ENCODE measurements at places on chromosomes 4 and X. TPM values are rescaled to one million over a fixed set of nuclear protein-coding genes. Genes with fewer than 3 reads are reported as not detected.

KCTD8 gene
- not detected for total RNA-seq

CT45A5 gene
- 1.1 TPM for total RNA-seq

CENPVL2 gene
- not detected for total RNA-seq

PAK3 gene
- 2.0 TPM for total RNA-seq

SASH3 gene
- total RNA-seq: 229 TPM

COL4A6 gene
- not detected for total RNA-seq

SLC9B2 gene
- total RNA-seq: 20.7 TPM

RHOXF1 gene
- total RNA-seq: not detected

MAOB gene
- total RNA-seq: not detected

MAGEB17 gene
- not detected for total RNA-seq

SSX2 gene
- total RNA-seq: not detected

P2RY4 gene
- total RNA-seq: 0.35 TPM

ELF4 gene
- total RNA-seq: 48.0 TPM

FMR1NB gene
- total RNA-seq: not detected

PCDH18 gene
- total RNA-seq: 0.38 TPM

KLHL13 gene
- total RNA-seq: not detected

DKK2 gene
- not detected for total RNA-seq

PI4K2B gene
- total RNA-seq: 49.5 TPM

DCLK2 gene
- total RNA-seq: 0.08 TPM

PNMA6E gene
- not detected for total RNA-seq

CITED1 gene
- not detected for total RNA-seq

PNMA6F gene
- total RNA-seq: not detected

BLOC1S4 gene
- 22.9 TPM for total RNA-seq

FAM236D gene
- not detected for total RNA-seq

MPP1 gene
- 29.8 TPM for total RNA-seq

GYG2 gene
- total RNA-seq: not detected

JCHAIN gene
- total RNA-seq: 0.35 TPM

GPR119 gene
- not detected for total RNA-seq

CENPU gene
- 69.6 TPM for total RNA-seq

ACOX3 gene
- total RNA-seq: 16.8 TPM

PNMA3 gene
- total RNA-seq: 3.3 TPM

GNRHR gene
- not detected for total RNA-seq

SPIN2A gene
- total RNA-seq: 0.85 TPM

PDE6B gene
- 13.3 TPM for total RNA-seq

ERAS gene
- not detected for total RNA-seq

RGN gene
- total RNA-seq: not detected

NALF2 gene
- total RNA-seq: 0.20 TPM

TIMM17B gene
- 55.2 TPM for total RNA-seq

APLN gene
- total RNA-seq: 0.15 TPM

CT83 gene
- total RNA-seq: not detected

C1QTNF7 gene
- total RNA-seq: not detected

UGT2B10 gene
- total RNA-seq: not detected

LDB2 gene
- total RNA-seq: not detected

IL1RAPL2 gene
- not detected for total RNA-seq

OTC gene
- total RNA-seq: not detected
